ENCODE measurements at places on chromosomes 12 and 14. TPM values are rescaled to one million over a fixed set of nuclear protein-coding genes. Genes with fewer than 3 reads are reported as not detected.

TCL1B gene
- not detected for total RNA-seq

RNASE7 gene
- total RNA-seq, result not detected

SRGAP1 gene
- 7.6 TPM for total RNA-seq

VTI1B gene
- total RNA-seq, result 45.6 TPM

Measured in thoracic aorta endothelial cell (primary cell).